ENCODE measurements at places on chromosomes 7 and 10.
A peak's percentile ranks its signal among the peaks of the same experiment; 100 is the strongest.

GRCh38 chr7:5322621-5323410 lies 40.1 kb downstream of the SLC29A4 start:
- no peak for DNase-seq

GRCh38 chr7:140676306-140676705 lies 3.6 kb downstream of the ADCK2 start:
- DNase-seq = peak; percentile 48

- no peak for DNase-seq
Measured at GRCh38 chr7:52362521-52362920, 672.9 kb upstream of the POM121L12 start.

DNA sequence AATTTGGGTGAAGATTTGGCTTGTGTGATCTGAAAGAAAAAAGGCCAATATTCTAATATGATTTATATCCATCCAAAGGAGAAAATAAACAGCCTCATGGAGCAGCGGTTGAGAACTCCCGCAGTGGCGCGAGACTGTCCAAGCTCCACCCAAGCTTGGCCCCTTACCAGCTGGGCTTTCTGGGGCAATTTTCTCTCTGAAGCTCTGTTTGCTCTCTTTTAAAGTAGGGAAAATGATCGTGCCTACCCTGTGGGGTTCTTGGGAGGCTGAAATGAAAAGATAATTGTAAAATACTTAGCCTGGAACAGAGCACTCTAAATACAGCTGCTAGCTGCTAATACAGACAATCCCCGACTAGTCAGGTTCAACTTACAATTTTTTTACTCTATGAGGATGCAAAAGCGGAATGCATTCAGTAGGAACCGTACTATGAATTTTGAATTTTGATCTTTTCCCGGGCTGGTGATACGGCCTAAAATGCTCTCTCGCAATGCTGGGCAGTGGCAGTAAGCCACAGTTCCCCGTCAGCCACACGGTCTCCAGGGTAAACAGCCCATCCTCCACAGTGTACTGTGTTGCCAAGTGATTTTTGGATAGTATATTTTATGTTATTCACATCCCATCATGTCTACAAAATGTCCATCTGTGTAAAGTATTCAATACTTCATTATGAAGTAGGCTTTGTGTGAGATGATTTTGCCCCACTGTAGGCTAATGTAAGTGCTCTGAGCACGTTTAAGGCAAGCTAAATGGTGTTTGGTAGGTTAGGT lies 137.7 kb downstream of the CHN2 start:
- no peak for DNase-seq

DNA sequence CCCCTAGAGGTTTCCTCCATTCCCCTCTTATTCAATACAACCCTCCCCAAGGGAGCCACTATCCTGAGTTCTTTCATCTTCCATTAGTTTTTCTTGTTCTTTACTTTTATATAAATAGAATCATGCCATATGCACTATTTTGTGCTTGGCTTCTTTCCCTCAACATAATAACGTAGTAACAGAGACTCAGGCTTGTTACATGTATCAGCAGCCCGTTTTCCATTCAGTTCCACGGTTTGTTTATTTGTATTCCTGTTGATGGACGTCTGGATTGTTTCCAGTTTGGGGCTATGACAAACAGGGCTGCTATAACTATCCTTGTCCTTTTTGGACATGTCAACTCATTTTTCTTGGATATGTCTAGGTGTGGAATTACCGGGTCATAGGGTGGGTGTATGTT lies 264.4 kb upstream of the MKI67 start:
- no peak for DNase-seq
